AG04450 (cell line): ENCODE measurements at places on chromosomes 4 and X.

DNA sequence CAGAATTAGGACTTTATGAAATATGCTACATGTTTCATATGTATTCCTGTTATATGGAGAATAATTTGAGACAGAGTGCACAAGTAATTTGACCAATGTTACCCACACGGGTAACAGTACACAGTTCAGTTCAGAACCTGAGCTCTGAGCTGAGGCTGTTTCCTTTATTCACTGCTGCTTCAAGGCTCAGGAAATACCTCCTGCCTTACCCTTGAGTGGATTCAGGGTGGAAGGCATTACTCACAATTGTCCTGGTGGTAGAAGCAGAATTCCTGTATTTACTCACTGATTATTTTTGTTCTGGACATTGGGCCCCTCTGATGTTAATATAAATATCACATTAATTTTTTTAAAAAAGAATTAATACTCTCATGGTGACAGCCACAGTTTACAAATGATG lies 73.5 kb upstream of the CAMK2D start:
- no peak for DNase-seq

- DNase-seq, result no peak
Measured at GRCh38 chr4:156619154-156619934, 352.3 kb downstream of the PDGFC start.

GRCh38 chr4:147733716-147734344 lies 1.9 kb downstream of the ARHGAP10 start:
- no peak for DNase-seq

- no peak for DNase-seq
Measured at GRCh38 chrX:101206471-101206870, 13.1 kb upstream of the DRP2 start.

GRCh38 chr4:102836596-102836995 lies 9.2 kb upstream of the UBE2D3 start:
- DNase-seq, result no peak

DNA sequence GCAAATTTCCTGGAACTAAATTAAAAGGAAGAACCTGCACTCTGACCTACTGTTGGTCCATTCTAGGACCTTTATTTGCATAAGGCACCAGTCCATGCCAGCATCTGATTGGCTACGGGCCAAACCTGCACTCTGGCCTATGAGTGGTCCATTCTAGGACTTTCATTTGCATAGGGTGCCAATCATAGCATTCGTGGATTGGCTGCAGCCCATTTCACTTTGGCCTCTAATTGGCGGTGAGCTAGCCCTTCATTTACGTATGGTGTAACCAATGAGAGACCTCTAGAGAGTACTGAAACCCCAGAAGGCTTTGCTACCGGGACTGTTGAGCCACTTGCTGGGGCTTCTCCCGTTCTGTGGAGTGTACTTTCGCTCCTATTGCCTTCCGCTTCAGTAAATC lies 6.1 kb upstream of the RNF175 start:
- DNase-seq, result no peak

DNA sequence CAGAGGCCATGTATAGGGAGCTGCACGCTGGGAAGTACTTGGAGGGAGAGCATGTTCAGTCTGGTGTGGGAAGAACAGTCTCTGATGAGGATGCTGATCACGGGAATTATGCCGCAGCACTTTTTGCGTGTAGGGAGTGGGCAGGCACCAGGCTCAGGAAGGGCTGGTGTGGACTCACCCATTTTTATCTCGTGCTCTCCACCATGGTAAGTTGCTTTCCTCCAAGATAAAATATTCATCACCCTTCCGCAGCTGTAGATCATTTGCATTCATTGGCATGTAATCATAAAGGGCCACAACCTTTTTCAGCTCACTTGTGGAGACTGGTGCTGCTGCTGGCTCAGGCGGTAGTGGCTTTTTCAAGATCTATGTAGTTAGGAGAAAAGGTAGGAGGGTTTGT lies 11.8 kb upstream of the TIMM8A start:
- no peak for DNase-seq

- no peak for DNase-seq
Measured at GRCh38 chr4:74206088-74206825, 48.3 kb downstream of the MTHFD2L start.

GRCh38 chr4:121212806-121213205 lies 48.7 kb upstream of the TNIP3 start:
- DNase-seq, result no peak

DNA sequence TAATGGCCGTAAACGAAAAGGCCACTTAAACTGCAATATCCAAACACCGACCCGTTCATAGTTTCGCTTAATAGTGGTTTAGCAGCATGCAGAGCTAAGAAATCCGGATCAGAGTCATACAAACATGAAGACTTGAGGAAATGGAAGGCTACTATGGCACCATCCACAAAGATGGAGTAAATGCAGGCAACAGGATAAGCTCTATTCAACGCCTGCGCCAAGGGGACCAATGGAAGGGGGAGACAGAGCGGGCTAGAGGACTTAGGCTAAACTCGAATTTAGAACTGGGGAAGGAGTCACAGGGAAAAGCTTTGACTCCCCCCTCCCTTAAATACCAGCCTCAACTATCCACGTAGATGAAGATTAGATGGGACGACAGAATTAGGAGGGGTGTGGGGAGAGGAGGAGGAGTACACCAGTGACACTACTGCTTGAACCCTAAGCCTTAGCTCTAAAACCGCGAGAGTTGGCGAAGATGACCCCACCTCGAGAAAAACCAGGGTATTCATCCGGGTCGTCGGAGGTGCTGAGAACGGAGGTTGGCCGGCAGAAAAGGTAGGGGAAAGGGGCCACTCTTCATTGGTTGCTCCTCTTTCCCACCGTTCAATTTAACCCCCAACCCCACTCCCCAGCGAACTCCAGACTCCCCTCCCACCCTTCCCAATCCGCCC lies 3.5 kb downstream of the HUWE1 start:
- no peak for DNase-seq

GRCh38 chr4:149951152-149951900 lies 126.9 kb upstream of the DCLK2 start:
- DNase-seq, result no peak

GRCh38 chrX:108304210-108304609 lies 134.0 kb downstream of the COL4A6 start:
- DNase-seq, result no peak

DNA sequence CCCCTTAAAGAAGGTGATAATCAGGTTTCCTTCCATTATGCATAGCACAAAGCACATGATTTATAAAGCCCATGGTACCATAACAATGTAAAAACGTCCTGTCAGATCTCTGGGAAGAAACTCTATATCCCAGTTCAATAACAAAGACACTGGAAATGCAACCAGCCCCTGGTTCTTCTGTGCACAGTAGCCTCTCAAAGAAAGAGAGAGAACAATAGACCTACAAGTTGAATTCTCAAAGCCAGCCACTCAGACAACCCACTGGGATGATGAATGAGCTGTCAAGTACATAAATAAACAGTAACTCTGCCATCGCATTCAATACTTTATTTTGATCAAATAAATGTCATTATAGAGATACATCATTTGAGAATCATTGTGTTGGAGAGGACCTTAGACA lies 400.1 kb upstream of the CPEB2 start:
- no peak for DNase-seq
